ENCODE measurements at places on chromosomes 12 and 14.

DNA sequence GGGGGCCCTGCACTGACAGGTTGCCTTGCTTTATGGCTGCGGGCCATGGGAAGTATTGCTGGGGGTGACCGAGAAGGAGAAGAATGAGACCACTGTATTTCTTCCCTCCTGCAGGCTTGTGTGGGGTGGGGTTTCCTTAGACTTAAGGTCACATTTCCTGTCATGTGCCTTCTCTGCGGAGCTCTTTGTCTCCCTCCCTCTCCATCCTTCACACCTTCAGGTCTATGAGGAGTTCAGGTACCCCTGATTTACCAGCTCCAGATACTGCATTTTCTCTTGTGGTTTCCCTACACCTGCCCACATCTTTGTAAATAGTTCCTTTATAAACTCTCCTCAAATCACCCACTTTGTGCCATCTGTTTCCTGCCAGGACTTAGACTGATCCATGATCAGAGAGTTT is 3.6 kb downstream of the FNTB start:
- no peak for DNase-seq

- peak; percentile 41 for DNase-seq
Measured at GRCh38 chr12:6038160-6038559, 86.3 kb downstream of the VWF start.

DNA sequence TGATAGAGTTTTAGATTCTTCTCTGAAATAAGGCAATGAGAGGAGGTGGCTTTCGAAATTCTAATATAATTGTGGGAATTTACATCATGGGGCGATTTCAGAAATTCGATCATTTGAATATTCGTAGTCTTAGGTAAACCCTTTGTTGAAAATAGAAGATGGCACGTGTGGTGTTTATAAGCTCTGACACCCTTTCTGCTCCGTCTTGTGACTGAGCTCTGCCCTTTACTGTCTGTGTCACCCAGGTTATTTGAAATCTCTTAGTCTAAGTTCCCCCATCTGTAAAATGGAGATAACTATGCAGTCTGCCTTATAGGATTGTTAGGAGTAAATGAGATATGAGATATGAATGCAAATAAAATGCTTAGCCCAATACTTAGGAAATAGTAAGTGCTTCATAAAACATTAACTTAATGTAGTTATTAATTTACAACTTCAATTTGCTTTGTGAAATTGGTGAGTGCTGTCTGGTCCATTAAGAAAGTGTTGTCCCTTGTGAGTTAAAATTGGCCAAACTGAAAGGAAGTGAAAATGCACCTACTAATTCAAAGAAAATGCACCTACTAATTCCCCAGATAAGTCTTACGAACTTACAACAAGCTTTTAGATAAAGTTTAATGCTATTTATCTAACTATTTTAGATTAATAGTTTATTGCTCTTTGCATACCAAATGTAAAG is 1.5 kb downstream of the BMAL2 start:
- DNase-seq, result no peak

GRCh38 chr12:51080136-51080535 is 3.3 kb downstream of the CSRNP2 start:
- no peak for DNase-seq

GRCh38 chr12:28108599-28108998 is 81.7 kb upstream of the CCDC91 start:
- peak; percentile 31 for DNase-seq

DNA sequence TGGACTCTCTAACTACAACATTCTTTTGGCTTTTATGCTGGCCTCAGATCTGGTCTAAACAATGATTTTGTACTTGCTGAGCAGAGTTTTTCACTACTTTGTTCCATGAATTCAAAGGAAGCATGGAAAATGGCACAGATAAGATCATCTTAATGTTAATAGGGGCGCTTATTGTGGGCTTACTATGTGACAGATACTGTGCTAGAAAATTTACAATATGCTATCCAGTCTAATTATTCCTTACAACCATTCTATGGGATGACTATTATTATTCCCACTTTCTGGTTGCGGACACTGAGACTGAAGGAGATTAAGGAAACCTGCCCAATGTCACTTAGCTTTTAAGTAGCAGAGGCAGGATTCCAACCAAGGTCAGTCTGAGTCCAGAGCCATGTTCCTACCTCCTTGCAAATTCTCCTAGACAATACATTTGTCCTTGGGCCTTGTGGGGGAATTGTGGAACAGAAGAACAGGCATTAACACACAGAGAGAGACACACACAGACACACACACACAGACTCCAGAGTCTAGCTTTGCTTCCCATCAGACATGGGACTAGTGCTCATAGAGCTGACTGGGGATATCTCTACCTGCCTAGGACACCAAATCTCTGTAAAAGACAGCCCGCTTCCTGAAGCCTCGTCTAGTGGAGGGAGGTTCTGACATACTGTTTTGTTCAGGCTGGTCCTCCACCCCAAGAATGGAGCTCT is 107.7 kb downstream of the SLC38A1 start:
- DNase-seq, result no peak

GRCh38 chr12:80912901-80913770 is 24.6 kb downstream of the LIN7A start:
- no peak for DNase-seq

All from EH (cell line).